ENCODE measurements at places on chromosomes 6 and 20.

- no peak for DNase-seq
Measured at GRCh38 chr20:24497851-24498250, 28.4 kb downstream of the SYNDIG1 start.

GRCh38 chr6:41639809-41640371, 1.6 kb downstream of the MDFI start:
- no peak for DNase-seq

DNA sequence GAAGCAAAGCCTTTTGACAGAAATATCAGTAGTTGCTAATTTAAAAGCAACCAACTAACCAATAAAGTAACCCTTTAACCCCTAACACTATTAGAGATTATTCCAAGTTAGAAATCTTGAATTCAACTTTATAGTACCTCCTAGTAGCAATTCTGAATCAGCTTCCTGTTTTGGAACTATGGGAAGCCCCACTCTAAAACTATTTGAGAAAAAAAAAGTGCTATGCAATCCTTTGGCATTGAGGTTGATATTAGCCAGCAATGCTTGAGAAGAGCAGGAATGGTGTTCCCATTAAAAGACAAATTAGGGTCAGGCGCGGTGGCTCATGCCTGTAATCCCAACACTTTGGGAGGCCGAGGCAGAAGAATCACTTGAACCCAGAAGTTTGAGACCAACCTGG, 306.2 kb upstream of the ZFP64 start:
- DNase-seq = no peak

DNA sequence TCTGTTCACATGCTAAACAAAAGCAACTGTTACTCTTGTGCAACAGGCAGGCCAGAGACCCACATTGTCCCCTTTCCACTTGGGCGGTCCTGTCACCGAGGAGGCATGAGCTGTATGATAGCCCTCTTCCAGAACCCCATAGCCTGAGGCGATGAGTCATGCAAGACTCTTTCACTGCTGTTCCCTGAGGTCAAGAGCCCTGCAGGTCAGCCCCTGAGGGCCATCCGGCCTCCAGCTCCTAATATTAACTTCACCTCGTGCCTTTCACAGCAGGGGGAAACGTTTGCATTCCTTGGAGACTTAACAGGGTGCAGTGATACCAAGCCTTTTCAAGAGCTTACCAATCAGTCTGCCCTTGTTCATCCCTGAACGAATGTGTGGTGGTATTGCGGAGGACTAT, 253.3 kb upstream of the ECI2 start:
- no peak for DNase-seq

DNA sequence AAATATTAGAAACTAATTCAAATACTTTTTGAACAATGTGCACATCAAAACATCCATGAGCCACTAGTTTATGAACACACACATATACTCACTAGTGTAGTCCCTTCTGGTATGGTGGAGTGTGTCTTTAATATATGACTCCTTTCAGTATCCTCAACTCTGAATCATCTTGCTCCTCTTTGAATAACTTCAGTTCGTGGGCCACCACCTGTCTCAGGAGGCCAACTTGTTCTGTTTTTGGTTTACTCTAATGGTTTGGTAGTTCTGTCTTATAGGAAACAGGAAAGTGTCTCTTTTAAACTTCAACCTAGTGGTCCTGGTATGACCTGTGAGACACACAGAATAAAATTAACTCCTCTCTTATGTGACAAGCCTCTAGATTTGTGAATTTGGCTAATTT, 55.6 kb downstream of the ZNF292 start:
- DNase-seq = no peak

DNA sequence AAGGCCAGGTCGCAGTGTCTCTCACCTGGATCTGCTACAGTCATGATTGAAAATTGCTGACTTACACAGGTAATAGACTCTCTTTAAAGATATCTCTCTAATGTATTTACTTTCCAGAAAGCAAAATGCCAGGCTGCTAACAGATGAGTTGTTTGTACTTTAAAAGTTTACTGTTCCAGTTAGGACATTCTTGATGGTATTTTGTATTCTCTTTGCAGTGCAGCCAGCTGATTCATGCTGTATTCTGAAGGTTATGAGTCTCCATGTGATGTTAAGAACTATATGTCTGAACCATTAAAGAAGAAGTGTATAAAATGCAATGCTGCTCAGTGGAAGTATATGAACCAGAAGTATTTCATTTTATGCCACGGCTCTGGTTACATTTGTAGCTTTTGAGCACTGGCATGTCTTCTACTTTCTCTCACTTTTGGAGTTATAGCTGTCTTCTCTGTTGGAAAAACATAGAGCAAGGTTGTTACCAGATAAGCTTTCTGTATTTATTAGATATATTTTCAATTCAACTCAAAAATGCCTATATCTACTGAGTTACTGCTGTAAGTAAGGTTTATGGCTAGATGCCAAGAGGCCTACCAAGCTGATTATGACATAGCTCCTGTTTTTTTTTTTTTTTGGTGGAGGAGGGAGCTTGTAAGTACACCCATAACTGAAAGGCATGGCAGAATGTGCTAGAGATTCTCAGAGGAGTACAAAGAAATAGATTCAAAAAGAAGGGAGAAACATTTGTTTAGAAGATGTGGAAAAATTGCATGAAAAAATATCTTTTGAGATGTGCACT, 130.5 kb upstream of the MAN1A1 start:
- no peak for DNase-seq

DNA sequence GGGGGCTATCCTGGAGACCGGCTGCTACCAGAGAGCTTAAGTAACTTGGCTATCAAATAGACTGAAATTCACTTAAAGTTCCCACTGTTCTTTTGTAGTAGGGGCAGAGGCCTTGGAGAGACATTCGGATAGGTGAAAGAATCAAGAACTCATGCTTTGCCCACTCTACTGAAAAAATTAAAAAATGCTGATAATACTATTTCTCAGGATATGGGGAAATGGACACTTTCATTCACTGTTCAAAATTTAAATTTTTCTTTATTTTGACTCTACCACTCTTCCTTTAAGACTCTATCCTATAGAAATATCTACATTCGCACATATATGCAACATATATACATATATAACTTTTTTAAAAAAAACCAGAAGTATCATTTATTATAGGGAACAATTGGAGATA, 117.8 kb upstream of the CHD6 start:
- DNase-seq = no peak

GRCh38 chr6:19086480-19086879, 699.3 kb downstream of the RNF144B start:
- no peak for DNase-seq

DNA sequence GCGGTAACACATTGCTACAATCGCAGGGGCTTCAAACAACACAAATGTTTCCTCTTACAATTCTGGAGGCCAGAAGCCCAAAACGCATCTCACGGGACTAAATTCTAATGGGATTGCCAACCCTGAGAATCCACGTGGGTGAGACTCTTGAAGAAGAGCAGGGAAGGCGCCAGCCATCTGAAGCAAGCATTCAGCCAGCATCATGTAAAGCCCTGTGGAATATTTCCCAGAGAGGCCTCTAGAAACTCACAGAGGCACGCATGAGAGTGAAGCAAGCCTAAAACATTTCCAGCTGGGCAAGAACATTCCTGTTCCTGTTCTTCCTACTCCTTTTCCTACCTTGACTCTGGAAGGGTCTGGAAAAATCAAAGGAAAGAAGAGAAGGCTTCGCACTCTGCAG, 19.6 kb upstream of the FNDC1 start:
- DNase-seq = no peak

- DNase-seq = no peak
Measured at GRCh38 chr6:119957195-119957594, 607.6 kb upstream of the MAN1A1 start.

Data from nucleus accumbens (tissue), 56 donors.